ENCODE measurements at places on chromosomes 6 and 20.

DNA sequence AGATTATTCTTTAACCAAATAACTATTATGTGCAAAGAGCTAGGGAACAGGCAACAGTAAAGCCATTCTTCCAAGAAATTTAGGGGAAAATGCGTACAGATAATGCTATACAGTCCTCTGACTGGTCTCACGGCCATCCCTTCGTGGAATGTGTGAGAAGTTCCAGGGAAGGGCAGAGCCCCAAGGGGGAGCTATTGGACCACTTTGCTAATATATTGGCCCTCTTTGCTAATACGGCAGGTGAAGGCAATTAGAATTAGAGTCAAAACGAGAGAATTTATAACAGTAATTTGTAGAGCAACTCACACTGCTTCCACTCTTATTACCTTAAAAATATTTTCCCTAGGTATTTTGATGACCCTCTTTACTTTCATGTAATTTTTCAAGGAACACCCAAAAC lies 140.4 kb downstream of the IMPG1 start:
- DNase-seq = no peak

DNA sequence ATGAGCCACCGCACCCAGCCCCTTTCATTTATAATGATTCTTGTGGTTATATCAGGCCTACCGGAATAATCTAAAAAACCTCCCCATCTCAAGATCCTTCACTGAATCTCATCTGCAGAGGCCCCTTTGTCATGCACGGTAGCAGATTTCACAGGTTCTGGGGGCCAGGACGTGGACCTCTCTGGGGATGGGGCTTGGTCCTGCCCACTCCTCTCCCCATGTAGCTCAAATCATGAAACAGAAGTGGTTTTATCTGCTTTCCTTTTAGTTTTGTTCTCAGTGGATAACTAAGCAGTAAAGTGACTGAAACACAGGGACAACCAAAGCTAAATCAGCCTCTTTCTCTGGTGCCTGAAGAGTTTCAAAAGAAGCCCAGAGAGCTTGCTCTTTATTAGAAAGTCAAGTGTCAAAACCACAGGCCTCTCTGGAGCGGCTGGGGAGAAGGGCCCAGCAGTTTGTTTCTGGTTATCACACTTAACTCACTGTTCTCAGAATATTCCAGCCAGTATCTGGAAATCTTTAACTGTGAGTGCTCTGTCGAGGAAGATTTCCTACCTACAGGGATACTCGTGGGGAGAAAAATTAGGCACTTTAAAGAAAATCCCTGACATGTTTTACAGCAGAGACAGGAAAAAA lies 60.6 kb upstream of the FAM184A start:
- DNase-seq = no peak

GRCh38 chr20:30286157-30286556 lies 971.3 kb upstream of the DEFB115 start:
- no peak for DNase-seq

DNA sequence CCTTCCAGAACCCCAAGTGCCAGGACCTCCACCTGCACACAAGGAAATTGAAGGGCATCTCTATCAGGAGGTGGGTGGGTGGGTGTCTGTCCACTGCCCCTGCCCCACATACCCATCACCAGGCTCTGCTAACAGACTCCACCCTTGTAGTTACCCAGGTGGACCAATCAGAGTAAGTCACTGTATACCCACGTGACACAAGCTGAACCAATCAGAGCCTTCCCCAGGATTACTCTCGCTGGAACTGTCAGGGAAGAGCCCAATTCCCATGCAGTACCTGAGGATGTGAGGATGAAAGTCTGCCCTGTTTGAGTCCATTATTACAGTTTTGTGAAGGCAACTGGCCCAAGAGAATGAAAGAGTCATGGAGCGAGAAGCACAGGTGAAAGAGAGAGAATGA lies 4.2 kb downstream of the OCSTAMP start:
- no peak for DNase-seq

GRCh38 chr20:51512645-51513044 lies 29.9 kb downstream of the NFATC2 start:
- no peak for DNase-seq

DNA sequence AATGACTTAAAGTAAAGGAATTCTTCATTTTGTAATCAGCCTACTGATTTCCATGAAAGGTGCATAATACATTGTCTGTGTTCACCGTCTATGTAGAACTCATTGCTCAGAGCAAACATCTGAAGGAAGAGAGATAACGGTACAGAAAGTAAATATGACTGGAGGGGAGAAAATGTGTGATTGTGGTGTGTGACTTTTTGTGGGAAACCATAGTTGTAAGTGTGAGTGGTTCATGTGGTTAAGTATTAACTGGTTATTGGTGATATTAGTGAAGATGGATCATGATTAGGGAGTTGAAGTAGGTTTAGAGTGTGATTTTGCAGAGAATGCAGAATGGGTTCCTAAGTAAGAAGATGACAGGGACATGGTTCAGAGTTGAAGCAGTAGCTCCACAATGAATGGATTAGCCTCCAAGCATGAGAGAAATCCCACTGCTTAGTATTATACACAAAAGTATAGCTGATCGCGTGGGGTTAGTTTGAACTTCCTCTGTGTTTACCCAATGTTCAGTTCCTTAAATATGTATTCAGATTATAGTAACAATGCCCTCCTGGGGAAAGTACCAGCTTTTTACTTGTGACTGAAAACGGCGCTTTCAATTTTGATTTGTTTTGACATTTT lies 368.9 kb downstream of the UTRN start:
- DNase-seq = no peak

GRCh38 chr20:19673575-19673974 lies 84.5 kb upstream of the RIN2 start:
- DNase-seq = no peak

Data from stimulated activated CD4-positive, alpha-beta T cell treated with anti-CD3 and anti-CD28 coated beads, Interleukin-4, amount 100 ng/mL, for 48 hours (primary cell).